ENCODE measurements at places on chromosomes 5 and 9. TPM values are rescaled to one million over a fixed set of nuclear protein-coding genes. Genes with fewer than 3 reads are reported as not detected.

The DIRAS2 gene
- 0.27 TPM for total RNA-seq

The ZFP2 gene
- total RNA-seq: 1.1 TPM

GRCh38 chr9:14031810-14032209 is 282.1 kb downstream of the NFIB start:
- DNase-seq: peak; percentile 24

The PCDHGA11 gene
- total RNA-seq: 5.3 TPM

DNA sequence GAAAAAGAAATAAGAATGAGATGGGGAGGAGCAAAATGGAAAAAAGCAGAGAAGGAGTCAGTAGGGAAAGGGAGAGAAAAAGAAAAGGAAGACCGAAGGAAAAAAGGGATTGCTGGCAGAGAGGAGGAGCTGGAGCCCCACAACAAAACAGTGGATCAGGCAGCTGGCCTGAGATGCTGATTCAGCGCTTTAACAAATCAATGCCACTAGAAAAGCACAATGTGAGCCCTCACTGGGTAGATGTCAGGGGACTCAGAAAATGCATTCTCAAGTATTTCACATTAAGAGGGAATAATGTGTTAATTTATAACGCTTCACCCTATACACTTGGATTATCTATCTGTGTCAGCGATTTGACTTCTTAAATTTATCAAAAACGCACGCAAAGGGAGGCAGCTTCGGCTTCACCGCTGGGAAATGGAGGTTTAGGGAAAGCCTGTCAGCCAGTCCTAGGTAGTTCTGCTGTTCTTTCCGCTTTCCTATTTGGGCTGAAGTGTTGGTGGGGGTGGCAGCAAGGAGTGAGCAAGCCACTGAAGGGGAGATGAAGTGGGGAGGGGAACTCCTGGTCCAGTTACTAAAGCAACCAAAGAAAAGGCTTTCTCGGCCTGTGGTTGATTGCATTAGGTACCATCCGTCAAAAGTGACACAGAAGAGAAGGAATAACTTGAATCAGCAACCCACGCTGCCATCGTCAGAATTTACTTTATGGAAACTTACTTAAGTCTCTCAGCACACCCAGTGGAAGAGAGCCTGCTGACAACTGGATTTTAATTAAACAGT is 161.6 kb downstream of the BNC2 start:
- DNase-seq: peak; percentile 97

GRCh38 chr5:5592541-5592940 is 170.1 kb downstream of the ICE1 start:
- DNase-seq: no peak

The SLIT3 gene
- 20.7 TPM for total RNA-seq

DNA sequence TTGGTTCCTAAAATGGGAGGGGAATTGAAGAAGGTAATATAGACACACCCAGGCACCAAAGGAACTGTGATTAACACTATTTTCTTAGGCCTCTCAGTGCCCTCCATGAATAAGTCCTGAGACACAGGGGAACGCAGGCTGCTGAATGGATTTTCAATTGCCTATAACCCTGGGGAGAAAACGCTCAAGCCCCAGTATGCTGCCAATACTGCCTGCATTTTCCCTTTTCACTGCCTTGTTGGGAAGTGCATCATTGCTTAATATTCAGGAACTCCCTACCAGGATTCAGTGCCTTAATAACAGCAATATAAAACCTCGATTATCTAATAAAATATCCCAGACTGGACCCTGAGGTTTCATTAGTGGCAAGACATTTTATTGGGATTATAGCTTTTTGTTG is 25.4 kb downstream of the APBA1 start:
- DNase-seq: no peak

DNA sequence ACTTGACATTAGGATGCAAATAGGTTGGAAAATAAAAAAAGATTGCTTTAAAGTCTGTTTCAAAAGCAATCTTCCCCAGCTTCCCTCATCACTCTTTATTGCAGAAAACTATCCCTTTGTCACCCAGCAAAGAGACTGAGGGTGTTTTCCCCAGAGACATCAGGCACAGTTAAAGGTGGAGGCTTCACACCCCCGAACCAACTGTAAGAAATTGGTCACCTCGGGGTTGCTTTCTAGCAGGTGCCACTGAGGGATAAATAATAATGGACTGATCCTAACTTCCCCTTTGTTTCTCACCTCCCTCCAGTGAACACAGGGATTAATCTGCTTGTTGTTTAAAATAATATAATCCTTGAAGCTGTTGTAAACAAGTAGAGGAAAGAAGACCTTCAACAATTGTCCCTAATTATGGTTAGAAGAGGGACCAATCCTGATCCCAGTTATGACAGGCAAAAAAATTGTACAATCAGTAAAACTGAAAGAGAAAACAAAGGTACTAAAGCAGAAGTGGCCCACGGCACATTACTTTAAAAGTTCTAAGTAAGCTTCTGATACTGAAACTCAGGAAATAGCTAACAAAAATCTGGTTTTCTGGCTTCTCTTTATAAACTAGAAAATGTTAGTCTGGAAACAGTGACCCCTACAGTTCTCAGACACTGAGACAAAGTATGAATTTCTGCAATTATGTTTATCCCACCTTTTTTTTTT is 6.6 kb upstream of the PCSK1 start:
- DNase-seq: no peak

GRCh38 chr5:141570655-141571054 is 48.1 kb downstream of the DIAPH1 start:
- no peak for DNase-seq

The TAS2R1 gene
- total RNA-seq: not detected

DNA sequence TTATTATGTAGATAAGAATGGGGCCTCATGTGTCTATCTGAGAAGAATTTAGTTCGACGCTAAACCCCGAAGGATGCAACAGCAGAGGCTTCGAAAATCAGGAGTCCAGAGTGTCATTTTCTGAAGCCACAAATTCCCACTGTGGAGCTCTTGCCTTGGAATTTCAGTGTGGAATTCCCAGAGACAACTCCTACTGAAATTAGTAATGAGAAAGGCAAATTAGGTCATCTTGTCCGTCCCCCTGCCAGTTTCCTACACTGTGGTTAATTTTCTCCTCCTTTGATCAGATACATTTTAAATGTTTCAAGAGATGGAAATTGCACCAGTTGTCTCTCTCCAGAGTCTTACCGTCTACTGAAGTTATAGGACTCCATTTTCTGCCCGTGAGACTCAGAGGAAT is 633.6 kb downstream of the BNC2 start:
- peak; percentile 82 for DNase-seq

DNA sequence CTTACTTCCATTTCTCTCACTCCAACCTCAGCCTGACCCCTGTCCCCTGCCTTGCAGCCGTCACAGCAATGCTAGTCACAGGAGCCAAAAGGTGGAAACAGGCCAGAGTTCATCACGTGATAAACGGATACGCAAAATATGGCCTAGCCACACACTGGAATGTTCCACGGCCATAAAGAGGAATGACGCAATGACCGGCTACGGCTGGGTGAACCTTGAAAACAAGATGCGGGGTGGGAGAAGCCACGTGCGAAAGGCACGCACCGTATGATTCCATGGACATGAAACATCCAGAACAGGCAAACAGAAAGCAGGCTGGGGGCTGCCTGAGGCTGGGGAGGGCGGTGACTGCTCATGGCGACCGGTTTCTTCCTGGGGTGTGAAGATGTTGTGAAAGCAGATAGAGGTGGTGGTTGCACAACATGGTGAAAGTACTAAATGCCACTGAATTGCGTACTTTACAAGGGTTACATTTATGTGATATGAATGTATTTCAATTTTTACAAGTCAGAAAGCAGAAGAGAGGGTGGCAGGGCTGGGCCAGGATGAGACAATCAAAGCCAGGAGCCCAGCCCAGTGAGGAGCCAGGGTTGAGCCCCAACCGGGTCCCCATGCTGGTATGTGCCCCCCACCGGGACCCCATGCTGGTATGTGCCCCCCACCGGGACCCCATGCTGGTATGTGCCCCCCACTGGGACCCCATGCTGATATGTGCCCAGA is 117.8 kb upstream of the SARDH start:
- DNase-seq: peak; percentile 50

The PRLR gene
- total RNA-seq: 0.93 TPM

The GOLPH3 gene
- 124 TPM for total RNA-seq

GRCh38 chr9:90198956-90199355 is 443.7 kb downstream of the DIRAS2 start:
- no peak for DNase-seq

- DNase-seq: no peak
Observed at GRCh38 chr9:112031400-112031799, 134.8 kb downstream of the UGCG start.

- DNase-seq: peak; percentile 82
Observed at GRCh38 chr5:53019320-53019719, 30.2 kb downstream of the ITGA2 start.

GRCh38 chr5:139523635-139524445 is 37.3 kb upstream of the UBE2D2 start:
- no peak for DNase-seq

The DUSP1 gene
- total RNA-seq: 90.1 TPM

GRCh38 chr5:134101686-134102439 is 12.6 kb upstream of the TCF7 start:
- no peak for DNase-seq

GRCh38 chr5:68722357-68722756 is 371.5 kb upstream of the SLC30A5 start:
- DNase-seq: no peak

- DNase-seq: no peak
Observed at GRCh38 chr5:154567155-154567554, 89.1 kb upstream of the HAND1 start.

The MEIKIN gene
- total RNA-seq: not detected

DNA sequence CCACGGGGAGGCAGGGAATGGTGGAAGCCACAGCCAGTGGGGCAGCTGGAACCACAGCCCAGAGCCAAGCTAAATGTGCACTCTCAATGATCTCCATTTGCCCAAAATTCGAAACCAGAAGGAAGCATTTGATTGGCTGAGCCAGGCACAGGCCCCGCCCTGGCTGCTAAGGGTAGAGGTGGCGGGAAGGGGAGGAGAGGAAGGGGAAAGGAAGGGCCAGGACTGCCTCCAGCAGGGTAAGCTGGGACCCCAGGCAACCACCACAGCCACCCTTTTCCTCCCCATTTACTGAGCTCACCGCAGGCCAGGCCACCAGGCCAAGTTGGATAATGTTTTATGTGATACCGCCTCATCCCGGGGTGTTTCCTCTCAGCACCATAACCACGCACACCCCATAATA is 100.3 kb upstream of the RAPGEF1 start:
- DNase-seq: no peak

The TMEM203 gene
- total RNA-seq: 30.9 TPM

- DNase-seq: no peak
Observed at GRCh38 chr5:72653586-72653985, 146.4 kb upstream of the ZNF366 start.

- DNase-seq: no peak
Observed at GRCh38 chr5:28404363-28405071, 1366.1 kb upstream of the CDH9 start.

- DNase-seq: no peak
Observed at GRCh38 chr9:93053781-93054331, 4.6 kb upstream of the SUSD3 start.

- DNase-seq: peak; percentile 65
Observed at GRCh38 chr5:78566747-78567425, 81.7 kb downstream of the LHFPL2 start.

The HTR1A gene
- total RNA-seq: not detected

DNA sequence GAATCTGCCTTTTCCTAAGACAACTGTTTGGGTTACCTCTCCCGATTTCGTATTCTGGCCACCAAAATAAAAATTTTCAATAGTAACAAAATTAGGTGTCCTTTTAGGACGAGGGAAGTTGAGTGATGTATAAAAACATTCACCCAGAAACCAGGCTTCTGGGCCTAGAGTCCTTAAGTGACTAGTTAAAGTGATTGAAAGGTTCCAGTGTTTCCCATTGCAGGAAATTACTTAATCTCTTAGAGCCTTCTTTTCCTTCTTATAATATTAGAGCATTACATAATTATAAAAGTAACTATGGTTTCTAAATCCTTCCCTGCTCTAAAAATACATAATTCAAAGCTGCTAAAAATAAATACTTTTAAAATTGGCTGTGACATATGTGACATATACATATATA is 7.3 kb downstream of the MCIDAS start:
- DNase-seq: no peak

DNA sequence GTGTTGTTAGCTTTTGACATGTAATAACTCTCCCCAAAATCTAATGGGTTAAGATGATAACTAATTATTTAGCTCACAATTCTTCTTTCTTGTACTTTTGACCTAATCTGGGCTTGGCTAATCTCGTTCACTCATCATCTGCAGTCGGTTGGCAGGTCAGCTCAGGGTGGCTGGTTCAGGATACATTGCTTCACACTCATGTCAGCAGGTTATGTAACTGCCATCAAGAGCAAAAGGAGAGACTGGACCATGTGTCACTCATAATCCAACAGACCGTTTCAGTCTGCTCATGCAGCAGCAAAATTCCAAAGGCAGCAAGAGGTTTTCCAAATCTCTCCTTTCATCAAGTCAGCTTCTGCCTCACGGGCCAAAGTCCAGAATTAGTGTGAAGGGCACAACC is 998.4 kb upstream of the CTNND2 start:
- DNase-seq: no peak
